NCI-H1694 treated with DMSO at 0.1 percent for 48 hours (cell line): ENCODE measurements at places on chromosomes 12 and 14.

GRCh38 chr12:32336261-32336660, 63.1 kb upstream of the FGD4 start:
- DNase-seq, result no peak

DNA sequence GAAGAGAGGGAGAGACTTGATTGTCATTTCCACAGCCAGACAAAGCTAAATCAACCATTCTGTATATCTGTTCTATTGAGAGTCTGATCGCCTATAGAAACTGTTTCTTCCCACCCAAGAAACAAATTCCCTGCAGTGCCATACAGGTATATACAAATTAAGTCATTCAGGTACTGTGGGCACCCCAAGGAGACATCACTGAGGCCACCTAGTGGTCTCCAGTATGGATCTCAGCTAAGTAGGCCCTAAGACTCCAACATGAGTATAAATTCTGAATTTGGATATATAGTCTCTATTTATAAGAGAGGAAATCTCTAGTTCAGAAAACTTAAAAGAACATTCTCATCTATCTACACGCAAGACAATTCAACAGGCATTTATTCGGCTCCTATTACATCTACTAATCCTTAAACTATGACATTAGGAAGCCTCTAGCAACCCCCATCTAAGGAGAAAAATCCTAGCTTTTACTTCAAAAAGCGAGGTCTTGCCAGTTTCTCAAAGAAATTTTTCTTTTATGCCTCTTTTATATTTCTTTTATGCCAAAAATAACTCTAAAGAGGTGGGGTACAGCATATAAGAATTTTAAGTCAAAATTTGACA, 62.6 kb downstream of the DCAF5 start:
- no peak for DNase-seq

- no peak for DNase-seq
Observed at GRCh38 chr12:65355461-65355860, 77.0 kb downstream of the MSRB3 start.

- no peak for DNase-seq
Observed at GRCh38 chr14:68464711-68465110, 328.2 kb downstream of the ZFP36L1 start.

GRCh38 chr14:93987376-93987775, 9.7 kb upstream of the CCDC197 start:
- no peak for DNase-seq

DNA sequence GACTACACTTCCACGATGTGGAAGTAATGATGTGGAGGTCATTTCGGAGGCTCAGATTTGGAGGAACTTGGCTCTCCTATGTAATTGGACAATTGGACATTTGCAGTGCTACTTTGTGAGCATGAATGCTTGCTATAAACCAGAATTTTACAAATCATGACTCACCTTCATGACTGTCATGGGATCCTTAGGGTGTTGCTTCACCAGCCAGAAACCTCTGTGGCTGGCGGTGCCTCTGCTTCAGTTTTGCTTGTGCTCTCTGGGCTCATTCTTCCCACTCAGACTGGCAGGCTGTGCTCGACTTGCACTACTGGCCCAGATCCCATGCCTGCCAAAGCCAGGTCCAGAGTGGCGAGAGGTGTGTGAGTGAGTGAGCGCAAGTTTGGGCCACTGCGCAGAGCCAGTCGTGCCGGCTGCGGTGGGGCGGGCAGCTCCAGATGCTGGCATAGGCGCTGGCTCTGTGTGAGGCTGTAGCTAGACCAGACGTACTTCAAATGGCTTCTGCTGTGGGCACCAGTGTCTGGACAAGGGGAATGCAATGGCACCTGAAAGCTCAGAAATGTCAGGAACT, 387.8 kb downstream of the AEBP2 start:
- DNase-seq, result no peak

DNA sequence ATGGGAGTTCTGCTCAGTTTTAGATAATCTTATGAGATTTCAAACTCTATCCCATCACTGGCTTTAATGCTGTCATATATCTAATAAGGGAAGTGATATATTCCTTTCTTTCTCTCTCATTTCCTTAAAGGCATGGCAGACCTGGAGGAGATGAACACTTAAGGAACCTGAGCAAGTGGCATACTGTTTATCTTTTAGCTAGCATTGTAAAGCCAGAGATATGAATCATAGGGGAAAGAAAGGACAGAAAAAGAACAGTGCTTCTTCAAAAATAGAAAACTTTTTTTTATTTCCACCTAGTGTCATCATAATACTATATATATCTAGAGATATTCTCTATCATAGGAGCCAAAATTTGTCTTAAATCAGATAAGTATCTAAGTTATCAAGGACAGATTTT, 68.3 kb upstream of the PSMA6 start:
- no peak for DNase-seq

DNA sequence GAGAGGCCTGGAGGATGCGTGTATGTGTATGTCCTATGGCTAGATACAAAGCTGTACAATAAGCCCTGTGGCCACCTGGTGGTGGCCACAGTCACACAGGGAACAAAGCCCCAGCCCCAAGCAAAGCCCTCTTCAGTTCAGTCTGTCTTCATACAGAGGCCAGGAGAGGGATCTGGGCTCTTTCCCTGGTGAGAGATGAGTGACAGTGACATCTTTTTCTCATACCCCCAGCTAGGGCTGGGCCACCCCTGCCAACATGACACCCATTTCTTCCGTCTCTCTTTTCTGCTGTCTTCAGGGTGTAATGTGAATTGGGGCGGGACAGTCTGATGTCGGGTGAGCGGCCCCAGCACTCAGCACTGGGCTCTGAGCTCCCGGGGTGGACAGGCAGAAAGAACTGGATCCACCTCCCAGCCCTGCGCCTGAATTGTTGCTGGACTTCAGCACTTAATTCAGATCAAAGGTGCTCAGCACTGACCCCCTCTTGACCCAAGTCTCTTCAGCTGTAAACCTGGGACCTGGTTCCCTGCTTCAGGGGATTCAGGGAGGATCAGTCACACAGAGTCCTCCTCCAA, 59.8 kb downstream of the SERPINA3 start:
- no peak for DNase-seq

DNA sequence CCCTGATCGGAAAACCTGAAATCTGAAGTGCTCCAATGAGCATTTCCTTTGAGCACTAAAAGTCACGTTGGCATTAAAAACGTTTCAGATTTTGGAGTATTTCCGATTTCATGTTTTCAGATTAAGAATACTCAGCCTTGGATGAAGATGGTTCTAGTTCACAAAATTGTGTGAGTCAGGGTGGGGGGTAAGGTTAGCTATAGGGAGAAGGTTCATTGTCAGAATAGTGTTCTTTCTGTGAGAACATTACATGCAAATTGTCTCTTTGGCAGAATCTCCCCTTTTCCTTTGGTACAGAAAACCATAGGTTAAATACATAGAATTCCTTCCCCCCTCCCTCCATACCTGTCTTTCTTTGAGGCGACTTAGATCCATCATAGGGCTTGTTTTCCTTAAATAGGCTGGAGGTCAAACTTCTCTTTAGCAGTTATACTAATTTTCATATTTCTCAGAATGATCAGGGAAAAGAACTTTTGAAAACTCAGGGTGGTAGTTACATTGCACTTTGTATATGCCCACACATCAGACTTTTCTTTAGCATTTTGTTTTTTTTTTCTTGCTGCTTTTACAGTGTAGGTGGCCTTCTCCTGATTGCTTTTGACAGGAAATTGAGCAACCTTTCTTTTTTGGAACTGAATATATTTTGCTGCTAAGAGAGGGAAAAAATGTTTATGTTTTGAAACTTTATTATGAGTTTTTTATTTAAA, 503.5 kb downstream of the PCNX1 start:
- DNase-seq, result no peak

DNA sequence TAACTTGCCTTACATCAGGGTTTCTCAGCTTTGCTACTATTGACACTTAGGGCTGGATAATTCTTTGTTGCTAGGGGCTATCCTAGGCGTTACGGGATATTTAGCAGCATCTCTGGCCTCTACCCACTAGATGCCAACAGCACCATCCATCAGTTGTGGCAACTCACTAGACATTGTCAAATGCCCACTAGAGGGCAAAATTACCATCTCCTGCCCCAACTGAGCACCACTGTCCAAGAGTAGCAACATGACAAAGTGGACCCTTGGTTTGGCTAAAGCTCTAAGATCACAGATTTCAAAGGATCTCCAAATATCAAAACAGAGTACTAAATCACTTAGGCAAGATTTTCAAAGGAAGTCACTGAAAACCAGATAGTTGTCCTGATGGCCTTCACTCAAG, 251.7 kb upstream of the TBX3 start:
- no peak for DNase-seq

GRCh38 chr12:89389755-89390661, 37.7 kb upstream of the DUSP6 start:
- no peak for DNase-seq

- DNase-seq, result no peak
Observed at GRCh38 chr12:88957358-88957757, 377.1 kb upstream of the KITLG start.

DNA sequence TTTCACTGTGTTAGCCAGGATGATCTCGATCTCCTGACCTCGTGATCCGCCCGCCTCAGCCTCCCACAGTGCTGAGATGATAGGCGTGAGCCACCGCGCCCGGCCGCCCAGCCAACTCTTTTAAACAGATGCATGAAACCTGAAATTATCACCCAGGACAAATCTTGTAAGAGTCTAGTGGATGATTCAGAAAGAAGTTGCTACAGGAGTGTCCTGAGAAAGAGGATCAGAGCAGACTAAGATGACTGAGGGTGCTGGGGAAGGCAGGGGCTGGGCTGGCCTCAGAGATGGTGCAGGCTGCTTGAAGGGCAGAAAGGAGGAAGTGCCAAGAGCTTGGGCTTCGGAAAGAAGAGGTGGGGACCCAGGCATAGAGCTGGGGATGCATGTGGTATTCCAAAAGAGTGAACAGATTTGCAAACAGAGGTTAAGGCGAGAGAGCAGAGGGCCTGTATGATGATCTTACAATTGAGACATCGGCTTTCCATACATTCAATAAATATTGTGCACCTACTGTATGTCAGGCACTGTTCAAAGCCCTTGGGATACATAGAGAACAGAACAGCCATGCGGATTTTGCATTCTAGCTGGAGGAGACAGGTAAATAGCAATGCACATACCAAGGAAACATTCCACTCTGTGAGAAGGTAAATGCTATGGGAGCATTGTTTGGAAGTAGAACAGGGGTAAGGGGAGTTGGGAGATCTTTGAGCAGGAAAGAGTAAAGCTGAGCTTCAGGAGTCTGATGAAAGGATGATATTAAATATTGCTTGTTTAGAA, 7.4 kb upstream of the CD9 start:
- no peak for DNase-seq

GRCh38 chr14:61630399-61631044, 64.8 kb upstream of the HIF1A start:
- DNase-seq, result no peak

- no peak for DNase-seq
Observed at GRCh38 chr12:106120519-106121105, 18.1 kb downstream of the NUAK1 start.

- no peak for DNase-seq
Observed at GRCh38 chr14:61470961-61471293, 149.5 kb downstream of the PRKCH start.

DNA sequence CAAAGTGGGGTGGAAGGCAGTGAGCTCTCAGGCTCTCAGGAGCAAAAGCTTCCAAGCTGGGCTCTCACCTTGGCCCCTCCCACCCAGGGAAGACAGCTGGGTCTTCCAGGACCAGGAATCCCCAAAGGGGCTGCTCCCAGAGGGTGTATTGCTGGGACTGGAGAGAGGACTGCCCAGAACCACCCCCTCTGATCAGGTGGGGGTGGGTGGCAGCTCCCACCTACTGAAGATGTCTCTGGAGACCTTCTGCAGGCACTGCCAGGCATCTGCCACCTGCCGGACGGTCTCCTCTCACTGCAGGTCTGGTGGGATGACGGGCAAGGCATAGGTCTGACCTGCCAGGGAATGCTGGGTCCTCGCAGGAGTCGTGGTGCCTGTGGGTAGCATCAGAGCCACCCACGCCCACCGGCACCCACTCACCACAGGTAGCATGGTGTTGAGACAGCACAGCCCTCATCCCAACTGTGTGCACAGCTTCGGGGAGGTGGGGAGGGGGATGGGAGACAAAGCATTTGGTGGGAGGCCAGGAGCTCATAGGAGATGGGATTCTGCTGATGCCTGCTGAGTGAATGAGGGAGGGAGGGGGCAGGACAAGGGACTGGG, 103.2 kb downstream of the SINHCAF start:
- DNase-seq, result no peak

DNA sequence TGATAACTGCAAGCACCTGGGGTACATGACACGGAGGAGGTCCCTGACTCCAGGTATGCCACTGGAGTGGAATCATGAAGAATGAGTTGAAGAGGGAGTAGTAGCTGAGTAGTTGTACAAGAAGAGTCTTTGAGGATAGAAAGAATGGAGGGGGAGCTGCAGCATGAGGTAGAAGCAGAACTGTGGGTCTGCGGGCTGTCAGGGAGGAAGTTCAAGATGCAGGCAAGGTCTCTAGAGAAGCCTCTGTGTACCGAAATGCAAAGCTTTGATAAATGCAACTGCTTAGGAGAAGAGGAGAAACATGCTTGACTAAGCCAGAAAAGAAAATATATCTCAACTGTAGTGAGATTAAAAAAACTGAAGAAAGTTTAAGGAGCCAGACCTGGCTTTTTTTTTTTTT, 91.5 kb downstream of the CPNE8 start:
- DNase-seq, result no peak

DNA sequence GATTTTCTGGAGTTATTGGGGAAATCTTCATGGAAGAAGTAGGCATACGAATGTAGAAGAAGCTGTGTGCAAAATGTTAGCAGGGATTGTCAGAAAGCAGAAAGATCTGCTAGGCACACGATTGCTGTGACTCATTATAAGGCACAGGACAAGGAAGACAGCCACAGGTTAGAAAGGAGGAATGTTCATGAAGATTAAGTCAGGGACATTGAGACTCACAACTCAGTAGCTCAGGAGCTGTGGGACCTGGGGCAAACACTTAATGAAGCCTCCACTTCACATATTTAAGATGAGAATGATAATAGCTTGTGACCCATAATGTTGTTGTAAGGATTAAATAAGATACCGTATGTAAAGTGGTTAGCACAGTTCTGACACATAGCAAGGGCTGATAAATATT, 26.6 kb upstream of the RTRAF start:
- no peak for DNase-seq

- no peak for DNase-seq
Observed at GRCh38 chr12:128977441-128977840, 124.2 kb downstream of the GLT1D1 start.

DNA sequence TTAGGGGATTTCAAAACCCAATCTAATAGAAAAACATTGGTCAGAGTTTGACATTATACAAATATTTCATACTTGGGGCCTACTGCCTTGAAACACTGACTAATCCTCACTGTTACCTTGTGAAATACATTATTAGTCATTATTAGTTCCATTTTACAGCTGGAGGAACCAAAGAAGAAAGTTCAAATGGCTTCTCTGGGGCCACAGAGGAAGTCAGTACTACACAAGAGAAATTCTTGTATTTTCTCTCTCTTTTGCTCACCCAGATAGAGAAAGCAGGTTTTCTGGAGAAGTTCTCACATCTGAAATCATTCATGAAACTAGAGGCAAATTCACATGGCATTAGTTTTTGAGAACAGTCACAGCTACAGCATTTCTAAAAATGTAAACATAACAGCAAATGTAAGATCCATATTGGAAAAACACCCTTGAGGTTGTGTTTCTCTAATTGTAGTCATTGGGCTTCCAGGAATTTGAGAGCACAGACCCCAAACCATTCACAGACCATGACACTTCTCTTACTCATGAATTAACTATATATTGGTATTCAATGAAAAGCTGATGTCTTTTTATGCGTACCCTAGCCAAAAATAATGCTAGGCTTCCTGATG, 83.0 kb downstream of the LLPH start:
- DNase-seq, result no peak
